ENCODE measurements at places on chromosomes 4 and X. TPM values are rescaled to one million over a fixed set of nuclear protein-coding genes. Genes with fewer than 3 reads are reported as not detected.

DNA sequence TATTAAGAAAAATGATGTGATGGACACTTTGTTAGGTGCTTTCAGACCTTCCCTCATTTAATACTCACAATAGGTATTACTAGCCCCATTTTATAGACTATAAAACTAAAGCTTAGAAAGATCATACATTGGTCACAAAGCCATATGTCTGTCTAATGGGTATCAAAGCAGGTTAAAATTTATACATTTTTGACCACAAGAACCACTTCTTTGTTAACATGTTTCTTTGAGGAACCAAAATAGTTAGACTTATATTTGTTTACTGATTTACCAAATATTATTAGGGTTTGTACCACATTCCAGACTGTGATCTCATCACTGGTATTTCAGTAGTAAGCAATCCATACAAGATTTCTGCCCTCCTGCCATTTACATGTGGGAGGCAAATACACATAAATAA is 363.3 kb downstream of the NAF1 start:
- H3K4me3 ChIP-seq = no peak overlapping the region
- no peak overlapping the region for H3K27ac ChIP-seq
- H3K27me3 ChIP-seq = no peaks in the 10 kb centered on the region

- H3K4me3 ChIP-seq = no peak overlapping the region
- no peaks in the 10 kb centered on the region for H3K27me3 ChIP-seq
- H3K27ac ChIP-seq = no peak overlapping the region
- no peaks in the 10 kb centered on the region for H3K36me3 ChIP-seq
Observed at GRCh38 chr4:173227756-173228155, 59.1 kb downstream of the GALNT7 start.

DNA sequence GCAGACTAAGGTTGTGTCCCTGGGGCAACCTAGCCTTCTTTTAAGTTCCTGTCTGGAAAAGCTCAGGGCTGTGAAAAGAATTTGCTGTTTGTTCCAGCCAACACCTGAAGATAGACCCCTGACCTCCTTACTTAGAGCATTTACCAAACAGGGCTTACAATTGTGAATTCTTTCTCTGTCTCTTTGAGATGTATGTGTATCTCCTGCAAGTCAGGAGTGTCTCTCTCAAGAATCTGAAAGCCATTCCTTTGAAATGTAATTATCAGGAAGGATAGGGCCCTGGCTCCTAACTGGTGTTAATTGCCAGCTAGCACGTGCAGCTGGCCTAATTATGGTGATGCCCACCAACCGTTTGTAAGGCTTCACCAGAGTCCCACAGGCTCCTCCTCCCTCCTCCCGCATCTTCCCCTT is 18.2 kb downstream of the CCNG2 start:
- peaks cover 6% of the 10 kb centered on the region for H3K4me1 ChIP-seq
- DNase-seq = no peak
- H3K27ac ChIP-seq = no peak overlapping the region
- peaks cover 7% of the 10 kb centered on the region for H3K27me3 ChIP-seq
- no peak overlapping the region for H3K4me3 ChIP-seq

DNA sequence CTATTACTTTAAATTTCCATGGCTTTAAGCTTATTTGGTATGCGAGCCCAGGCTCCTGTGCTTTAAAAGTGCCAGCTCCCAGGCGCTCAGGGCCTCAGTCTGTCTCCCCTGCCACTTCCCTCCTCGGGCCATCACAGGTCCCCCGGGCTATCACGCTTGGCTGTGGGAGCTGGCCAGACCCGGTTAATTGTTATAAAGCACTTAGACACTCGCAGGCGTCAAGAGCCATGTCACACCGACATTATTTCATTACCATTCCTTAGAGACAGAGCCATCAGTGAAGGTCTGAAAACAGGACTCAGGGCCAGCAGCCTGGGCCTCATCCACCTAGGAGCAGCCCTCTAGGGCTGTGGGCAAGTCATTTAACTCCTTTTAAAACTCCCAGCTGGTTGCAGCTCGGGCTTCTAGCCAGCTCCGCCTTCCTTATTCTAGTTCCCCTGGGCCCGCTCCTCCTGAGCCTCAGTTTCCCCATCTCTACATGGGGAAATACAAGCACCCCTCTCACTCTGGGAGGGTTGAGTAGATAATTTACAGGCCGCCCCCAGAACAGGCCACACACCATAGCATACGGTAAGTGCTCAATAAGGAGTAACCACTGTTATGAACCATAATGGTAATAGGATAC is 99.0 kb downstream of the HMX1 start:
- no peaks in the 10 kb centered on the region for H3K4me1 ChIP-seq
- H3K27ac ChIP-seq = no peak overlapping the region
- peak; percentile 2 for DNase-seq
- peaks cover 77% of the 10 kb centered on the region for H3K27me3 ChIP-seq

DNA sequence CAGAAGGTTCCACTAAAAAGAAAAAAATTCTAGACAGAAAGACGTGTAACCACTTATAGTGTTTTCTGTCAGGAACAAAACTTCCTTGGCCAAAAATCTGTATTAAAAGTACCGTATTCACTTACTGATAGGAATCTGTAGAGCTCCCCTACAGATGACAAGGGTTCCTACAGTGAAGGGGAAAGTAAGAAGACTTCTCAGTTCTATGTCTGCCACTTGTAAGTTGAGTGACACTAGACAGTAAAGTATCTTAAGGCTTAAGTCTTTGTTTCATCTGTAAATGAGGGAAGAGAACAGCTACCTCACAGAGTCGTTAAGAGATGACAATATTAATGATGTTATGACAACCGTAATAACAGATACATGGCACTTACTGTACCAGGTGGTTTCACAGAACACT is 3.3 kb downstream of the COQ2 start:
- H3K27ac ChIP-seq = no peak overlapping the region
- no peak overlapping the region for H3K4me3 ChIP-seq
- no peaks in the 10 kb centered on the region for H3K27me3 ChIP-seq

- H3K27ac ChIP-seq = peak overlapping the region; percentile 87
- H3K4me1 ChIP-seq = peaks cover 93% of the 10 kb centered on the region
- H3K27me3 ChIP-seq = no peaks in the 10 kb centered on the region
- H3K4me3 ChIP-seq = no peak overlapping the region
Observed at GRCh38 chrX:136182414-136182813, 35.1 kb downstream of the FHL1 start.

DNA sequence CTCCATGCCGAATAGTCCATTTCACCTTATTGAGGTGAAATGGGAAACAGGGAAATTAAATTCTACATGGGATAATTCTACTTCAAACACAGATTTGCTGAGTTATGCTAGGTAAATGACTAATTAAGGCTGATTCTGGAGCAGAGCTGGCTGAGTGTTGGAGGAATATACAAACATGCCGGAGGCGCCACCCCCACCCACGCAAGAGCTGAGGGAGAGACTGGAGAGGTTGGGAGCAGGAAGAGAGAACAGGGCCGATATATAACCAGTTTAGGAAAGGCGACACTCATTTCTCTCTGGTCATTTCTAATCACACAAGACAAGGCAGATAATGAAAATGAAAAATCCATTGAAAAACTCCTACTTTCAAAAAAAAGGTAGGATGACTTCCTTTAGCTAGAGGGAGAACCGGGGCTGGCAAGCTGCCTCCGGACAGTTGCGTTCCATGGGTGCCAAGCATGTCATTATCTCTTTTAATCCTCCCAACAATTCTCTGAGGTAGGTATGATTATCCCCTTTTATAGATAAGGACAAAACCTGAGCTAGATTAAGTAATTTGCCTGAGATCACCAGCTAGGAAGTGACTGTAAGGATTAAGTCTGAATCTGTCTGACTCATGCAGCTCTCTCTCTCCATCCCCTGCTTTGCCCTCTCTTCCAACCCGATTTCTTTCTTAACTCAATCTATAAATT is 27.6 kb upstream of the CFAP299 start:
- H3K4me1 ChIP-seq = no peaks in the 10 kb centered on the region
- no peaks in the 10 kb centered on the region for H3K36me3 ChIP-seq
- no peak for DNase-seq
- no peak overlapping the region for H3K4me3 ChIP-seq

ADAD1 gene
- total RNA-seq = not detected

DNA sequence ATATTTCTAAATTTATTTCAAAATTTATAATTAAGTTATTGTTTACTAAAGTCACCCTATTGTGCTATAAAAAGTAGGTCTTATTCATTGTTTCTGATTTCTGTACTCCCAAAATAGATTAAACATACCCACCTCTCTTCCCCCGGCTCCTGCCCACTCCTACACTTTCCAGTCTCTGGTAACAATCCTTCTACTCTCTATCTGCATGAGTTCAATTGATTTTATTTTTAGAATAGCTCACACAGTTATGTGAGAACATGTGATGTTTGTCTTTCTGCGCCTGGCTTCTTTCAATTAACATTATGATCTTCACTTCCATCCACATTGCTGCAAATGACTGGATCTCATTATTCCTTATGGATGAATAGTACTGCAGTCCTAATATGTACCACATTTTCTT is 269.3 kb downstream of the ACTRT1 start:
- H3K4me1 ChIP-seq = no peaks in the 10 kb centered on the region
- H3K4me3 ChIP-seq = no peak overlapping the region
- no peaks in the 10 kb centered on the region for H3K36me3 ChIP-seq
- H3K27me3 ChIP-seq = no peaks in the 10 kb centered on the region

DNA sequence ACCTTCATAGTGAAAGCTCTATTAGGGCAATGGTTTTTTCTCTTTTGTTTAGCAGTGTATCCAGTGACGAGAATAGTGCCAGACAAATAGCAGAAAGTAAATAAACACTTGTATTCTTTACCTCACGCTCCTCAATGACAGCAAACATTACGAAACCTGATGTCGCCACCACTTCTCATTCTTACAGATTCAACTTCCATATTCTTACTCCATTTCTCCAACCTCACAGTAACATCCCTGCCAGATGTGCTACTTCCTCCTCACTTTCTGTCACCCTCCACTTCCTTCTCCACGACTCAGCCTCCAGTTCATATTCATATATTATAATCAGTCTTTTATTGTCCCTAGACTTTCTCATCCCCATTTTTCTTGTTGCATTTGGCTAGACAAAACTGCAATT is 1956.2 kb upstream of the AGA start:
- H3K27ac ChIP-seq = no peak overlapping the region
- H3K36me3 ChIP-seq = no peaks in the 10 kb centered on the region
- H3K4me1 ChIP-seq = no peaks in the 10 kb centered on the region
- DNase-seq = no peak
- H3K4me3 ChIP-seq = no peak overlapping the region

- DNase-seq = no peak
- H3K27me3 ChIP-seq = no peaks in the 10 kb centered on the region
- peaks cover 61% of the 10 kb centered on the region for H3K4me1 ChIP-seq
- no peaks in the 10 kb centered on the region for H3K36me3 ChIP-seq
- H3K27ac ChIP-seq = peak overlapping the region; percentile 96
Observed at GRCh38 chr4:146238107-146238506, 23.8 kb downstream of the REELD1 start.

DNA sequence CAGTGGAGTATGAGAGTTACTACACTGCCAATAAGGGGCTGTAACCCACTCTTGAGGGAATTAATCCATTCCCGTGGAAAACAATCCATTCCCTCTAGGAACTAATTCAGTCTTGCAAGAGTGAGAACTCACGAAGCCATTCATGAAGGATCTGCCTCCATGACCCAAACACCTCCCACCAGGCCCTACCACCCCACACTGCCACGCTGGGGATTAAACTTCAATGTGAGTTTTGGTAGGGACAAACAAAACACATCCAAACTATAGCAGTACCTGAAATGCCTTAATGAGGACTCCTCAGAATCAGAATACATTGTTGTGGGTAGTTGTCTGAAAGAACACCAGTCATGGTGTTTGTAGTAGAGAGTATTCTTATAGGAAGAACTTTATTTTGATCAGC is 19.2 kb downstream of the PAGE4 start:
- no peaks in the 10 kb centered on the region for H3K27me3 ChIP-seq
- no peak overlapping the region for H3K27ac ChIP-seq
- DNase-seq = no peak
- H3K4me3 ChIP-seq = no peak overlapping the region

SPATA4 gene
- total RNA-seq = 0.55 TPM

- H3K36me3 ChIP-seq = no peaks in the 10 kb centered on the region
- H3K4me3 ChIP-seq = no peak overlapping the region
- DNase-seq = no peak
- H3K27me3 ChIP-seq = peaks cover 33% of the 10 kb centered on the region
- H3K27ac ChIP-seq = no peak overlapping the region
- no peaks in the 10 kb centered on the region for H3K4me1 ChIP-seq
Observed at GRCh38 chr4:53924333-53925049, 139.9 kb downstream of the CHIC2 start.

DNA sequence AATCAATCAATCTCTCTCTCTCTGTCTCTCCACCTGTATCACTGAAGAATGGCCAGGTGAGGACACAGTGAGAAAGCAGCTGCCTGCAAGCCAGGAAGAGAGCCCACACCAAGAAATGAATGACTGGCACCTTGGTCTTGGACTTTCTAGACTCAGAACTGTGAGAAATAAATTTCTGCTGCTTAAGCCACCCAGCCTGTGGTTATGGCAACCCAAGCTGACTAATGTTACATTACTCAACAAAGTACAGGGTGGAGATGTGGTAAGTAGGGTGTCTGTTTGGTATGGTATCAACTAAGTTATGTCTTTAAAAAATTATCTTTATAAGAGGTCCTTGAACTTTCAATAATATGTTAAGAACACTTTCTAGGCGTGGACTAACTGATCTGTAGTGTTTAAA is 159.3 kb downstream of the EPHA5 start:
- no peaks in the 10 kb centered on the region for H3K27me3 ChIP-seq
- no peak overlapping the region for H3K4me3 ChIP-seq
- DNase-seq = no peak
- H3K27ac ChIP-seq = no peak overlapping the region
- no peaks in the 10 kb centered on the region for H3K36me3 ChIP-seq

GRCh38 chr4:146051223-146051622 is 112.6 kb upstream of the ZNF827 start:
- DNase-seq = no peak
- no peak overlapping the region for H3K4me3 ChIP-seq
- no peaks in the 10 kb centered on the region for H3K4me1 ChIP-seq
- H3K27ac ChIP-seq = no peak overlapping the region

GRCh38 chrX:71533851-71534561 is 1.1 kb downstream of the OGT start:
- H3K4me1 ChIP-seq = peaks cover 33% of the 10 kb centered on the region
- H3K27me3 ChIP-seq = no peaks in the 10 kb centered on the region
- peaks cover 11% of the 10 kb centered on the region for H3K36me3 ChIP-seq
- H3K4me3 ChIP-seq = peak overlapping the region; percentile 83
- H3K27ac ChIP-seq = peak overlapping the region; percentile 94

All from left ventricle myocardium inferior (tissue), 1 donor.